ENCODE measurements at places on chromosomes 5 and 9.
A peak's percentile ranks its signal among the peaks of the same experiment; 100 is the strongest.

- peak; percentile 59 for ATAC-seq
Measured at GRCh38 chr9:21968331-21969010, 25.7 kb downstream of the CDKN2A start.

GRCh38 chr5:147234825-147235635 lies at the start of gene STK32A:
STK32A (plus strand) TSS chr5:147235026; CDS start chr5:147239635, 4,609 bp downstream.
- ATAC-seq, result peak; percentile 99

- ATAC-seq, result no peak
Measured at GRCh38 chr5:95162231-95162992, 122.5 kb downstream of the MCTP1 start.

GRCh38 chr5:51651476-51651875 lies 268.2 kb downstream of the ISL1 start:
- peak; percentile 53 for ATAC-seq

DNA sequence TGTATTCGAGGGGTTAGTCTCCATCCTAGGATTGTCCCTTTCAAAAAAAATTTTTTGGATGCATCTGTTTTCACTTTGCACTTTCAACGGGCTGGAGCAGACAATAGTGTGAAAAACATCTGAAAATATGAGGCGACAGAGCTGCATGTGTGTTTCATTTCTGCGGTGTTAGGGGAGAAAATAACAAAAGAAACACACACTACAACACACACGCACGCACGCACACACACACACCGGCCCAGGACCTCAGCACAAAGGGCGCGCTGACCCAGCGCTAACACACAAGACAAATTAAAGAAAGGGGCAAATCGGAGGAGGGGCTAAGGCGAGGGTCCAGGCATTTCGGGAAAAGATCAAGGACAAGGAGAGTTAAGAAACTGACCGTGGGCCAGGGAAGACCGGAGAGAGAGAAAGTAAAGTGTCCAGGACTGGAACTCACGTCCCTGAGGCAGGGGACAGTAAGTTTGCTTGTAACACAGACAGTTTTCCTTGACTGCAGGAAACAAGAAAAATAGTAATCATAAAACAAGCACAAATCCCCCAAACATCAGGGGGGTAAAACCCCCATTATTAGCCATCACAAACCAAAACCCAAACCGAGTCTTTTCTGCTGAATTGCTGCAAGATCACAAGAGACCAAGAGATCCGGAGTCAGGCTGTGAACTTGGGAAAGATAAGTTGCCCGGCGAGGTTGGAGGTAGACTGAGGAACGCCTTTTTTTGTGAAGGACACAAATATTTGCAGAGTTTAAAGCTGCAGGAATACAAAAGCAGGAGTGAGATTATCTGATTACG lies 302.1 kb downstream of the PARP8 start:
- peak; percentile 7 for ATAC-seq

DNA sequence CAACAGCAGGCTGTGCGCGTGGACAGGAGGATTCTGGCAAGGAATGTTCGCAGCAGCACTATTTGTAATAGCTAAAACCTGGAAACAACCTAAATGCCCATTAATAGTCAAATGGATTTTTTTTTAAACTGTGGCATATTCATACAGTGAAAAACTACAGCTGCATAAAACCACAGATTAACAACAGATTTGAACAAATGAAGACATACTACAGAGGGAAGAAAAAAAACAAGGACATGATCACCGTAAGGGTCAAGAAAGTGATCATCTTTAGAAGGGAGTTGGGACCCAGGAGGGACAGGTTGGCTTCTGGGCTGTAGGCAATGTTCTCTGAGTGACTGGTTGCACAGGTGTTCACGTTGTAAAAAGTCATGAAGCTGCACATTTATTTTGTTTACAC lies 1.2 kb upstream of the TMOD1 start:
- ATAC-seq, result no peak

GRCh38 chr5:123879071-123879470 lies 367.1 kb downstream of the CSNK1G3 start:
- no peak for ATAC-seq

DNA sequence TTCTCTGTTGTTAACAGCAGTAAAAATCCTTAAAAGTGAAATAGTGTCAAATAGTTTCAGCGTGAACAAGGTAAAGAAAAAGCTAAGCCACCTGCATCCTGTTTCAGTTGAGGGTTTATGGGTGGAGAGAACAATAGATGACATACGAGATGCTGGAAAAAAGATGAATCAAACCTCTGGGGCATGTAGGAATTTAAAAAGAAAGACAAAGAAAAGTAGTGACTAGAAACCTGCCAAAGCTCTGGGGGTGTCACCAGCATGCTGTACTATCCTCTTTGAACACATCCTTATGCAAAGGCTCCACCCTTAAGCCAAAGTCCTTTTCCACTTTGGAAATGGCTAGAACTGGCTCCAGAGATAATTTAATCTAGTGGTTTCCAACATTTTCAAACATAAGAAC lies 22.2 kb downstream of the SCAI start:
- ATAC-seq, result no peak

GRCh38 chr5:167167191-167167795 lies 1124.2 kb upstream of the WWC1 start:
- no peak for ATAC-seq

DNA sequence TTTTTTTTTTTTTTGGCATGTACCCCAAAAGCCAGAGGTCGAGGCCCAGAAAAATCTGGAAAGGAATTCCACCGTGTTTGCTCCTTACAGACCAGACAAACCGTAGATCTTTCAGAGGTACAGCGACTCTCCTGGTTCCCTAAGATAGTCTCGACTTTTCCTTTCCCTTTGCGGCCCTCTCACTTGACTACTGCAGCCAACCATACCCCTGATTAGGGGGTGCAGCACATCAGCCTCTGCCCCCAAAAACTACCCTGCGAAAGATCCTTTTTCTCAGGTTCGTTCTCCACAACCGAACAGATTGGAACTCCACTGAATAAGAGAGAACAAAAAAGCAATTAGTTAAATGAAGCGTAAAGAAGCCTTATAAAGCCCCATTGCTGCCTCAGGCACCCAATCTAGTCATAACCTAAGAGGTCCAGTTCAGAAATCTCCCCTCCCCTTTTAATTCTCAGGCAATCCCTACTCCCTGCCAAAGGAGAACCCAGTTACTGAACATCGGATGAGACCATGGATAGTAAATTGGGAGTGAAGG lies 379 bp upstream of the TICAM2 start:
- no peak for ATAC-seq

- ATAC-seq, result no peak
Measured at GRCh38 chr9:81266086-81266485, 423.3 kb downstream of the TLE1 start.

GRCh38 chr5:980001-980588 lies 28.5 kb upstream of the NKD2 start:
- ATAC-seq, result no peak

DNA sequence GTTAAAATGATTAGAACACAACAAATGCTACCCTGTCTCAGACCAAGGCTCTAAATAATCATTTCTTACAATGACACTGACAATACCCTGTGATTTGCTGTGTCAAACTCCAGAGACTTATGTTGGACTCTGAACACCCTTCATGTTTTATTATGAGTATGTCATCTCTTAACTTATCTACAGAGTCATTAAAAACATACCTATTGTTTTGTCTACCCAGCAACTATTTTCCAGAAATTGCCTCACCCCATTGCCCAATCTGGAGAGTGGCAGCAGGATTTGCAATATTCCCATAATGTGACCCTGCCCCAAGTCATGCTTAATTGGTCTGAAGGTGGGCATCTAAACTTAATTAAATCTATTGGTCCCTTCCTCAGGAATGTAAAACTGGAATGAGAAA lies 23.0 kb upstream of the KIF2A start:
- ATAC-seq, result no peak

DNA sequence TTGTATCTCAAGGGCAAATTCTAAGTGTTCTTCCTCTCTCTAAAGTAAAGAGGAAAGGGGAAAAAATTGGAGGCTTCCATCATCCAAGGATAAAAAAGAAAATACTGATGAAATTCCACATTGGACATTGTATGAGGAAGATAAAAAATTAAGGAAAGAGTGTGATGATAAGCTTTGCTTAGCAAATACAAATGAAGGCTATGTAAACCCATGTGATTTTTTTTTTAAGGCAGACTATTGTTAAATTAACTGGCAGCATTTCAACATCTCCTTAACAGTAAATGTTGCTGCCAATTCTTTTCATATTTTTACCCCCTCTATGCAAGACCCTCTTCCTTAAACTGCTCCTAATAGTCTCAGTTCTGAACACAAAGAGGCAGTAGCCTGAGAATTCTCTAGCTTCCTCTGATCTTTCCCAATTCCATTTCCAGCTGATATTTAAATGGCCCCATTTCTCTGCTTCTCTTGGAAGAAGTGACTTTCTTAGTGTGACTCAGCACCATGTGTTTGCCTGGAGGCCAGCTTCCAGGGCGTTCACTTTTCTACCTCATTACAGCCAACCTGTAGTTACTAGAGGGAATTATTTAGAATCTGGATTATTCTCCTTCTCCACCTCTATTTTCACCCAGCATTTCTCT lies 159.7 kb downstream of the TLE1 start:
- ATAC-seq, result peak; percentile 39

- ATAC-seq, result no peak
Measured at GRCh38 chr9:135736272-135736978, 34.4 kb downstream of the KCNT1 start.

- ATAC-seq, result no peak
Measured at GRCh38 chr5:72477644-72478043, 29.6 kb downstream of the ZNF366 start.

GRCh38 chr9:92385001-92385400 lies 19.4 kb downstream of the OGN start:
- peak; percentile 53 for ATAC-seq

DNA sequence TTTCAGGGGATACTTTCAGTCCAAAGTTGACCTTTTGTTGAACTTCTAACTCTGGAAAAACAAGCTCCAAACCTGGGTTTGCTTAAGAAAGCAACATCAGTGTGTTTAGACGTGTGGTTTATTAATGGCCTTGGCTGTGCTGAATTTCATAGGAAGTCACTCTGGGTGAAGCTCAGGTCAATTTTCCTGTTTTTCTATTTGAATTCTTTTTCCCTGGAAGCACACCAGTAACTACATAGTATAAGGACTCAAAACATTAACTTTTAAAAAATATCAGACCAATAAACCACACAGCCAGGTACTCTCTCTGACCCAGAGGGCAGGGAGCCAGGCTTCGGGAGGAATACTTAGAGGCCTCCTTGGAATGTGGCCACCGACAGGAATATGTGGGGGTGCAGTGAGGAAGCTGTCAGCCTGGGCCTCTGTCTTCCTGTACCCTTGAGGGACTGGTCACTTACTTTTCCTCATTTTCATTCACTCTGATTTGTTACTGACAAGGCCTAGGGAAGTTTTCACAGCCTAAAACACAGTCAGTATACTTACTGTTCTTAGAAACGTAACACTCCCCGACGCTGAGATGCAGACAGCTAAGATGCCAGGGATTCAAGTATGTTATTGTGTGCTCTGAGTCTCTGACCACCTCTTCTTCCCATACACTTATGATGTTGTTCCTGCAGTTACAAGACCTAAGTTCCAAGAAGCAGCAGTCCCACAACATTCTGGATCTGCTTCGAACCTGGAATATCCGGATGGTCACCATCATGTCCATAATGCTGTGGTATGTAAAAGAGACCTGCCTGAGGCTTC lies 18.9 kb downstream of the SLC22A5 start:
- ATAC-seq, result peak; percentile 4

GRCh38 chr9:115262477-115262876 lies 144.5 kb upstream of the TNC start:
- ATAC-seq, result peak; percentile 92

DNA sequence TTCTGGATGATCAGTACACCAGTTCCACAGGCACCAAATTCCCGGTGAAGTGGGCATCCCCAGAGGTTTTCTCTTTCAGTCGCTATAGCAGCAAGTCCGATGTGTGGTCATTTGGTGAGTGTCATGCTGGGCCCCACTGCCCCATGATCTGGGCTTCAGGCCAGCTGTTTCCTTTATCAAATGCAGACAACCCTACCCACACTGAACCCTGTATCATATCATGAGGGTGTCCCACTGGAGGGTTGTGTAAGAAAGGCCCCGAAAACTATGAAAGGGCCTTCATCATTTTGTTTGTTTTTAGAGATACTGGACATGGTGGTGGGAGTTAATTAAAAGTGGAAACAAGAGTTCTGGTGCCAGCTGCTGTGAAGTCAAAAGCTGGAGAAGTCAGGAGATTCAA lies 20.0 kb upstream of the CYFIP2 start:
- no peak for ATAC-seq

DNA sequence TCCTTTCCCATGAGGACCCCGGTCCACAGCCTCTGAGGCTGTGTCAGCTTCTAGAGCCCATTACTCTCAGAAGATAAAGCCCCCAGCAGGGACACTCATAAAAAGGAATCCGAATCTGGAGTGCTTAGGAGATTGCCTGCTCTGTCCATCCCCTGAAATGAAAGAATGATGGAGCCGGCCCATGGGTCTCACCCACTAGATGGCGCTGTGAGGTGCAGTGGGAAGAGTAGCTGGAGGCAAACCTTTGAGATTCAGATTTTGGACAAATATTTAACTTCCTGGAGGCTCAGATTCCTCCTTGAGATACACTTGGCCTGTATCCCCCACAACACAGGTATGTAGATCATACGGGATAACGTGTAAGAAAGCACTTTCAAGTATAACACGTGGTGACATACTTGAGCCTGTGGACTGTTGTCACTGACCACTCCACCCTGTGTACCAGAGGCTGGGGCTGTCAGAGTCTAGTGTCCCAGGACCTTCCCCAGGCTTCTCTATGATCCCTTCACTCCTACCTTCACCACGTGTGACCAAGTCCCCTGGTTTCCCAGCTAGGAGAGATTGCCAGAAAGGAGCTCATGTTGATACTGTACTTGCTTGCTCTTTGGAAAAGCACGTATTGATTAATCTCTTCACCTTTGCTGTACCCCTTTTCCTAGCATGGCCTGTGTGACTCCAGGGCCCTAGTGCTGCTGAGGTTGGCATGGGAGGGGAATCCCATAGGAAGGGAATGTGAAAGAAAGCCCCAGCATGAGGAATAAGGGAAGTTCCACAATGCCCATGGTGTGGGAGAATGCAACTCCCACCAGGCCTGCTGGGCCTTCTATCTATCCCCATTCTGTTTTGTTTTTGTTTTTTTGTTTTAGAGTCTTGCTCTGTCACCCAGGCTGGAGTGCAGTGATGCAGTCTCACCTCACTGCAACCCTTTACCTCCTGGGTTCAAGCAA lies 32.1 kb downstream of the TRMO start:
- ATAC-seq, result peak; percentile 62

- ATAC-seq, result no peak
Measured at GRCh38 chr5:96342581-96342980, 90.5 kb downstream of the PCSK1 start.

GRCh38 chr5:59587489-59588337 lies 305.8 kb downstream of the PDE4D start:
- ATAC-seq, result peak; percentile 99

GRCh38 chr9:123250504-123250903 lies 17.9 kb downstream of the STRBP start:
- ATAC-seq, result no peak

- no peak for ATAC-seq
Measured at GRCh38 chr5:15334551-15335266, 165.3 kb upstream of the FBXL7 start.

GRCh38 chr5:15674716-15675115 lies 174.7 kb downstream of the FBXL7 start:
- no peak for ATAC-seq

DNA sequence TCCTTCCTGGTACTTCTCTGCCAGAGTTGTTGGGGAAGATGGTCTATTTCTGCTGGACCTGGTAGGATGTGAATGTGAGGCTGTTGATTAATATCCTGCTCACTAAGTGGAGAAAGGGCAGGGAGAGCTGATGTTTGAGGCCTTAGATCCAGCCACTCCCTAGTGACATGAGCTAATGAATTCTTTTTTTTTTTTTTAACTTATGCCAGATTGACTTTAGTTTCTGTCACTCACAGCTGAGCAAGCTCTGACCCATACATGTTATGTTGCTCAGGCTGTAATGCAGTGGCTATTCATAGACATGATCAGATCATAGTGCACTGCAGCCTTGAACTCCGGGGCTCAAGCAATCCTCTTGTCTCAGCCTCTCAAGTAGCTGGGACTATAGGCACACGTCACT lies 75.1 kb upstream of the SPRY4 start:
- ATAC-seq, result no peak
